AML-193 (cell line): ENCODE measurements at places on chromosomes 4 and X.

DNA sequence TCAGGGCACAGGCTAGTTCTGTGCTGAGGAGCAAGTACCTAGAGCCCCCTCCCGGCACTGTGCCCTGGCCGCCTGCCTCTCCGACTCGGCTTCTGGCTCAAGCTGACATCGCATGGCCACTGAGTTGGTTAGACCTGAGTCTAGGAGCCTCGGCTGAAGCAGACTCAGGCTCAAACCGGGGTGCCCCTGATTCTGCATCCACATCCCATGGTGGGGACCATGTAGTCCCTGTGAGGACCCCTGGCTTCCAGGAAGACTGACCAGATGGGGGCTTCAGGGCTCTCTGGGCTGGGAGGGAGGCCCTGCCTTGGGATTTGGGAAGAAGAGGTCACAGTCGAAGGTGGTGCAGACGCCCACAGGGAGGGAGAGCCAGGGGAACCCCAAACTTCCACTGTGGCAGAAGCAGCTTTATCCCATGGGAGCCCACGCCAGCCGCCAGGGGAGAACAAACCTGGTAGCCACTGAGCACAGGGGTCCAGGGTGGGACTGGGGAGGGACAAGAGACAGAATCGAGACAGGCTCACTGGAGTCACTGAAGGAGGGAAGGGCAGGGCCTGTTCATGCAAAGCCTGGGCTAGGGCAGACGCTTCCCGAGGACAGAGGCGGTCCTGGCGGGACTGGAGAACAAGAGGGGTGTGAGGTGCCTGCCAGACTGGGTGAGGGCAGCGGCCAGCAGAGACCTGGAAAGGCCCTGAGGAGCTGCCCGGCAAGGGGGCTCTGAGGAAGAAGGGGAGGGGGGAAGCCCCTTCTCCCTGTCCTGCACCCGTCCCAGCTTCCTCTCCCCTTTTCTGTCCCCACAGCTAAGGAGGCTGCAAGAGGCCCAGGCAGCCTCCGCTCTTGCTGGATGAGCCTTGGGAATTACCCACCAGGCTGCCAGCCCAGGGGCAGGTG is 1.1 kb downstream of the PDE6B start:
- DNase-seq: no peak

- DNase-seq: peak; percentile 67
Measured at GRCh38 chr4:102825261-102826091, 1.9 kb downstream of the UBE2D3 start.

DNA sequence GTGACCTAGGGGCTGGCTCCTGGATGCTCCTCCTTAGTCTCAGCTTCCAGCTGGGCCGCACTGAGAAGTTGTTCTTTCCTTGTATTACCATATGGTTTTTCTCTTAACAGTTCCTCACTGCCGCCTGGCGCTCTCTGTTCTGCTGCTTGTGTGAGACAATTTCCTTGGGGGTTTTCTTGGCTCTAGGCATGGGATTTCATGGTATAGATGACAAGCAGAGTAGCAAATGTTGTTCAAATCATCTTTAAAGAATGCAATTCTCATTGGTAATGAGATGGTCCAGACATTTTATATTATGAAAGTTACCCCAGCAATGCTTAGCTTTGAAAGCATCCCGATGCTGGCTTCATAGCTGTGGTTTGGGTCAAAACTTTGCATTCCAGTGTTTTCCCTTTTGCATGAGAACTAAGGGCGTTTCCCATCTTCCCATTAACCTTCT is 37.6 kb downstream of the SEPTIN11 start:
- DNase-seq: no peak

- no peak for DNase-seq
Measured at GRCh38 chr4:38068107-38068506, 107.9 kb downstream of the PTTG2 start.

GRCh38 chr4:136302566-136302965 is 1229.7 kb downstream of the PCDH18 start:
- no peak for DNase-seq

DNA sequence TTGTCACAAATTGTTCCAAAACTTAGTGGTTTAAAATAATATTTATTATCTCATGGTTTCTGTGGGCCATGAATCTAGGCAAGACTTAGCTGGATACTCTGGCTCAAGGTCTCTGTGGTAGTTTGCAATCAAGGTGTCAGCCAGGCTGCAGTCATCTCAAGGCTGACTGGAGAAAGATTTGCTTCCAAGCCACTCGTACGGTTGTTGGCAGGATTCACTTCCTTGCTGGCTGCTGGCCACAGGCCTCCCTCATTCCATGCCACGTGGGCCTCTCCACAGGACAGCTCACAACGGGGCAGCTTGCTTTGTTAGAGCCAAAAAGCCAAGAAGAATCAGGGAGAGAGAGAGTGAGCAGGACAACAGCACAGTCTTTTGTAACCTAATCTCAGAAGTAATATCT is 101.4 kb downstream of the WWC2 start:
- no peak for DNase-seq

GRCh38 chr4:23728393-23728792 is 161.5 kb downstream of the PPARGC1A start:
- no peak for DNase-seq

GRCh38 chr4:123651536-123652180 is 255.1 kb downstream of the SPRY1 start:
- no peak for DNase-seq

DNA sequence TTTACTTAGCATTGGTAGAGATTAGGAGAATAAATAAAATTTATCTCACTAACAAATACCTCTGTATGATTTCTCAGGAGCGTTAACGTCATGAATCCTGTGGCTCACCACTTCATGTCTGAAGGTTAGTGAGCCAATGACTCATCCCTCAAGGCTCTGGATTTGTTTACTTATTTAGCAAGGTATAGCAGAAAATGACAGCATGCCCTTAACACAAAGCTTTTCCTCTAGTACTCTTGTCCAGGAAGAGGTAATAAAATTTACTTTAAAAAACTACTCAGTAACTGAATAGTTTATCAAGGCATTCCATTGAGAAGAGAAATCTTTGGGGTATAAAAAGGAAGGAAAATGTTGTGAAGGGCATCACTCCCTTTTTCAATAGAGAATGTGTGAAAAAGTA is 823.8 kb downstream of the CCSER1 start:
- no peak for DNase-seq

- no peak for DNase-seq
Measured at GRCh38 chr4:106444557-106444956, 76.0 kb upstream of the GIMD1 start.

DNA sequence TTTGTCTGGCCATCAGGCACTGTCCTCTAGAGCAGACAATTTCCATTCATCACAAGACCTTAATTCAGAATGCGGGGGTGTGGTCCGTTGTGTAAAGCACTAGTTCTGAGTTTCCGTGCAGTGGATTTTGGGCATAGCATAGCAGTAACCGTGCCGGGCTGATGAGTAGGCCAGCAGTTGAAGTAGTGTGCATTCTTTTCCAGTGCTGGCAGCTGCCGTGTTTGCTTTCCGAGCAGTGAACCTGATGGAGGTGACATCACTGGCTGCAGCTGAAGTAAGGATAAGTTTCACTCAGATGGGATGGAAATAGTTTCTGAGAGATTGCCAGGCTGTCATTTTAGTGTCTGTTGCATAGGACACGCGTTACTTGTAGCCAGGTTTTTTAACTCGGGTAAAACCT is 107.0 kb upstream of the STIM2 start:
- no peak for DNase-seq

DNA sequence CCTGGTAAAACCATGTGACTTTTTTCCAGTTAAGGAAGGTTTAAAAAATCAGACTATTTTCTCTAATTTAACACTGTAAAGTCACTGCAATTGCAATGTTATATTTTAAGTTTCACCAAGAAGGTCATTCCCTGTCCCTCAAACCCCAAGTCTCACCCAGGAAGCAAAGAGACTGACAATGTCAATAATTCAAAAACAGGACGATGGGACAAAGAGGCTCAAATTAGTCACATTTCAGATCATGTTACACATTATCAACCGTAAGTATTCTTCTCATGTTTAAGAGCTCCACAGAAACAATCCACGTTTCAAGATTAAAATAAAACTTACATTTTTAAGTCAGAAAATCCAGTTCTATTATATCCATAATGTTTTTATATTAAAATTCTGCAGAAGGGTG is 13.2 kb downstream of the SHISA3 start:
- no peak for DNase-seq
